ENCODE measurements at places on chromosomes 12 and 14. TPM values are rescaled to one million over a fixed set of nuclear protein-coding genes. Genes with fewer than 3 reads are reported as not detected.

The SEL1L gene
- total RNA-seq = 33.0 TPM

The TRHDE gene
- total RNA-seq = 0.08 TPM

The CLEC1B gene
- total RNA-seq = not detected

The NUDT14 gene
- total RNA-seq = 14.7 TPM

The LRFN5 gene
- 0.20 TPM for total RNA-seq

The ZNF385A gene
- 52.2 TPM for total RNA-seq

The ACOT6 gene
- not detected for total RNA-seq

The KRT80 gene
- 17.9 TPM for total RNA-seq

The EML5 gene
- 1.4 TPM for total RNA-seq

- ATAC-seq = no peak
Observed at GRCh38 chr12:97299847-97300246, 162.8 kb upstream of the RMST start.

DNA sequence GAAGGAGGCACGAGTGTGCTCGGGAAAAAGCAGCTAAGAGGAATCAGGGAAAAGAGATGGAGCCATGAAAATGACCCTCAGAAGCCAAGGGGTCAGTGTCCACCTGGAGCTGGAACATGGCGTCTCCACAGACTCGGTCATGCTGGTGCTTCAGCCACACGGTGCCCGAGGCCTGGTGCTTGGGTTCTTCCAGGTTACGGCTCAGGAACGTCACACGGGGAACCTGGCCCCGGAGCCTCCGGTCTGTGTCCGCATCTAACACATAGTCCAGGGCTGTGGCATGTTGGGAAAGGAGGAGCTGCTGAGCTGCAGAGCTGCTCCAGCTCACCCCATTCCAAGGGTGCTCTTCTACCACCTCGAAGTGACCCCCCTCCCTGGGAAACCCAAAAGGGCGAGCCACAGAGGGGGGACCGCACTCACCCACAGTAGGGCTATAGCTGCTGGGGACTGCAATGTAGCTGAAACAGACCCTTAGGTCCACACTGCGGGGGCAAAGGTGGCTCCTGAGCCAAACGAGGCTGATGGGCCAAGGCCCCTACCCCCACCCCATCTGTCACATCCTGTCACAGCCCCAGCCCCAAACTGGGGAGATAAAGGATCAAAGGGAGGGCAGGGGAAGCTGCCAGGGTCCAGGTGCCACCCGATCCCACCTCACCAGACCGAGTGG lies 10.8 kb downstream of the ITGA7 start:
- no peak for ATAC-seq

- no peak for ATAC-seq
Observed at GRCh38 chr12:13465635-13466034, 269.1 kb downstream of the EMP1 start.

GRCh38 chr12:64385468-64385867 lies 5.1 kb downstream of the C12orf56 start:
- ATAC-seq = peak; percentile 87

GRCh38 chr12:117564881-117565280 lies 203.5 kb upstream of the NOS1 start:
- ATAC-seq = no peak

DNA sequence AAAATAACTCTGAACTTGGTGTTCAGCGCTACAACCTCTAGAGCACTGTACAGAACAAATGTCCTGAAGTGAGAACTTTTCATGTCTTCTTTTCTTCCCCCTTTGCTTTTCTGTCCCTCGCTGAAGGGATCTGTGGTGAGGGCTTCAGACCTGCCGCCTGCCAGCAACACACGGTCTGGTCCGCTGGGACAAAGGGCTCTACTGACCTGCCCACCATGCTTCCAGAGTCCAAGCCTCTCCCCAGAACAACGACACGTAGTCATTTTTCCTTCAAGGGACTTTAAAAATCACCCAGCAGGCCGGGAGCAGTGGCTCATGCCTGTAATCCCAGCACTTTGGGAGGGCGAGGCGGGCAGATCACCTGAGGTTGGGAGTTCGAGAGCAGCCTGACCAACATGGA lies 140.4 kb downstream of the EFCAB11 start:
- ATAC-seq = no peak

DNA sequence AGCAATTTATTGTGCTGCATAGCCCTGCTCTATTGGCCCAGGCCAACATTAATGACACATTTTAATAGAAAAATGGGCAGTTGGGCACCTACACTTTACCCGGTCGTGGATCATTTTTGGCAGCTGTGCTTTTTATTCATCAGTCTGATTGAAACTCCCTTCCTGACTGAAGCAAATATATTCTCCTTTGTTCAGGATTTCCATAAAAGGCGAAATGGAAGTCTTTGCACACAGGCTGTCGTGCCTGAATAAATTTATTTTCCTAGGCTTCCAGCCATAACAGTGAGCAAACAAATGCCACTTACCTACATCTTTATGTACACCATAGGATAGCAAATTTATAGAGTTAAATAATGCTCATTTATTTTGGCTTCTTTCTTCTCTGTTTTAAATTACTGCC lies 480.7 kb upstream of the DCN start:
- no peak for ATAC-seq

DNA sequence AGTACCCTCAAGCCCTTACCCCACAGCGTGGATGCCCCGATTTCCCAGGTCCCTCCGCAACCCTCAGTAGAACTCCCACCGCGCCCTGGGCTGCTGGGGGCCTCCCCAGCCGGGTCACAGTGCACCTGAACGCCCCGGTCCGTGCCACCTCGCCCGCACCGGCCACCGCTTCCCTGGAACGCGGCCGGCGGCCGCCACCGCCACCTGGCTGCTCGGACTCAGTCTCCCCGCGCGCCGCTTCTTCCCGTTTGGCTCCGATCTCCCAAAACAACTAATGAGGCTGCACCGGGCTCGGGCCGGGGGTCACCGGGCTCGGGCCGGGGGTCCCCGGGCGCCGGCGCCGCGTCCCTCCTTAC lies 1.0 kb downstream of the ITPK1 start:
- no peak for ATAC-seq

GRCh38 chr14:68612049-68612448 lies 180.8 kb downstream of the ZFP36L1 start:
- ATAC-seq = no peak

DNA sequence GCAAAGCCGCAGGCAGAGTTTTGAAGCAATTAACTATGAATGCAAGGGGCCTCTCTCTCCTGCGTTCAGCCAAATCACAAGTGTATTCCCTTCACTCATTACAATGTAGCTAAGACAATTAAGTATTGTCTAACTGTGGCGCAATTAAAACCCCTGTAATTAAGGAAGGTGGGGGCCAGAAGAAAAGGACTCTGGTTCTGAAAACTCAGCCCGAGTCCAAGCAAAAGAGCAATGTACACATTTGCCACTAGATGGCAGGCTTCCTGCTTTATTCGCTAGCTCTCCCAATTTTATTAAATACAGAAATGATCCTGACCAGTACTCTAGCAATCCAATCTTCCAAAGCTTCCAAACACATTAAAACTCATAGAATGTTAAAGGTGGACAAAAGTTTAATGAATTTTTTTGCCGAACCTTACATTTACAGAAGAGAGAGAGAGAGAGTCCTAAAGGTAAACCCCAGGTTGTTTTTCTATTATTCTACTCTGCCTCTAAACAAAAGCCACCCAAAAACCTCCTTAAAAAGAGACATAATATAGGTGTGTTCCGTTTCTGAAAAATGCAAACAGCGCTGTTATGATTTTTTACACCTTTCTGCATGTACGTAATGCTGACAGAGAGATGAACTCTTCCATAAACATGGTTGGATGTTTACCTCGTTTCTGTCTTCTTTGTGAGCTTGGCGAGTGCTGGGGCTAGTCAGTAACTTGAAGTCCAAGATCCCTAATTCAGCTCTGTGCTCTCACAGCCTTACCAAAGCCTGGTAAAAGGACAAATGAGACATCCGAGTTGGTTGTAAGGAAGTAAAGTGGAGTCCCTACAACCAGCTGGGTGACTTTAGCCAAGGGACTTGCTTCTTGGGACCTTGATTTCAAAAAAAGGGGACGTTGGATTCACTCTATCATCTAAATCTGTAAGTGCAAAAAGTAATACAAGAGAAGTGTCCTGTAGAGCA lies 50.9 kb upstream of the VASH1 start:
- peak; percentile 46 for ATAC-seq

DNA sequence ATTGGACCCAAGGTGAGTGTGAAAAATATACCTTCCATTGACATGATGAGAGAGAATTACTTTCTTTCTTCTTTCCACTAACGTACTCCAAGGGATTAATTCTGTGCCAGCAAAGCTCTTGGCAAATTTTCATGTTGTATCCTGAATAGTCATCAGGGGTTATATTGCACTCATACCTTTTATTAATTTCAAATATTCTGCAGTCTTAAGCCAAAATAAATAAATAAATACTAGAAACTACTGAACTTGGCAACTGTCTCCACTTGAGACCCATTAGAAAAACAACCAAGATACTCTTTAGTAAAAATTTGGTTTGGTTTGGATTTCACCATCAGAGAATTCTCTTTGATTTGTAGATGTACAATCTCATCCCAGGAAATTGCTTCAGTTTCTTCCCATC lies 22.1 kb upstream of the CLEC14A start:
- no peak for ATAC-seq

- no peak for ATAC-seq
Observed at GRCh38 chr14:22718091-22718490, 48.4 kb upstream of the OXA1L start.

GRCh38 chr12:120167529-120168095 lies 26.9 kb downstream of the GCN1 start:
- no peak for ATAC-seq

DNA sequence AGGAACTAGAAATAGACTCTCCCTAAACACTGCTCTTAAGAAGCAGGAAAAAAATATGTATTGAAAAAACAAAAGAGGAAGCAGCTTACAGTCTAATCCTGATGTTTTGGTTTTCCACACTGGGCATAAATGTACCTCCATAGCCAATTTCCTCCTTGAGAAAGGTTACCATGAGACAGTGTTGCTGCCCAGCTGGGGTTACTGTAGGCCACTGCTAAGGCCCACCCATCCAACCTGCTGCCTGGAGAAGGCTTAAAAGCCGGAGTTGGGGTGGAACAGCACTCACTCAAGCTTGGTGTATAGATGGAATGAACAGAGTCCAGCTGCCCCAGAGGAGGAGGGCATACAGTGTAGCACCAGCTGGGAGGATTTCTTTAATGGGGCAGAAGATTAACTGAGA lies 41.1 kb downstream of the ERG28 start:
- peak; percentile 22 for ATAC-seq

DNA sequence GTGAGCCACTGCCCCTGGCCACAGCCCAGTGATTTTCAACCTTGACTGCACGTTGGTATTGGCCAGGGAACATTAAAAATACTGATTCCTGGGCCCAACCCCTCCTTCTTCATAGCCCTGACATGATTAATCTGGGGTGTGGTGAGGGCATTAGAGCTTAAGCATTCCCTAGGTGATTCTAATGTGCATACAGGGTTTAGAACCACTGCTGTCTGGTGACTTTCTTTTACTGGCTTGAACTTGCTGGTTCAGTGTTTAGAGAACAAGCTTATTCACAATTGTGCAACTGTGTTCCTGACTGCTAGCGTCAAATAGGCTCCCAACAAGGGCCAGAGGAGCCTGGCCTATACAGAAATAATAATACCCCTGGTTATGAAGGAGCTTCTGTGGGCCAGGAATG lies 488.8 kb upstream of the CCDC196 start:
- peak; percentile 91 for ATAC-seq

DNA sequence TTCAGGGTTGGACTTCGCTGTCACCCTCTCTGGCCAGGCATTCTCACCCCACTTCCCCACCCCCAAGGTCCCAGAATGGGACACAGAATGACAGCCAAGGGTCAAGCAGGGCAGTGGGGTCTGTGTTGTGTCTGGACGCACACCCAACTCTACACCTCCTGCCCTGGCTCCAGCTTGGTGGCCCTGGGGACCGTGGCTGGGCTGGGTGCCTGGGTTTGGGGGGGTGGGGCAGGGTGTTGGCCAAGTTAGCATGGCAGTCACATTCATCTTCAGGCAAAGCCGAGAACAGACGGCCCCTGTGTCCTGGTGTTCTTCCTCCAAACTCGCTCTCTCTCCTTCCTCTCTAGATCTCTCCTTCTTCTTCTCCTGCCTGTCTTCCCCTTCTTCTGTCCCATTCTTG lies 5.6 kb downstream of the LRP1 start:
- ATAC-seq = no peak

GRCh38 chr12:55927588-55928502 lies at the start of gene PYM1:
PYM1 (minus strand) TSS chr12:55927894; CDS start chr12:55927761, 133 bp downstream.
- peak; percentile 71 for ATAC-seq

DNA sequence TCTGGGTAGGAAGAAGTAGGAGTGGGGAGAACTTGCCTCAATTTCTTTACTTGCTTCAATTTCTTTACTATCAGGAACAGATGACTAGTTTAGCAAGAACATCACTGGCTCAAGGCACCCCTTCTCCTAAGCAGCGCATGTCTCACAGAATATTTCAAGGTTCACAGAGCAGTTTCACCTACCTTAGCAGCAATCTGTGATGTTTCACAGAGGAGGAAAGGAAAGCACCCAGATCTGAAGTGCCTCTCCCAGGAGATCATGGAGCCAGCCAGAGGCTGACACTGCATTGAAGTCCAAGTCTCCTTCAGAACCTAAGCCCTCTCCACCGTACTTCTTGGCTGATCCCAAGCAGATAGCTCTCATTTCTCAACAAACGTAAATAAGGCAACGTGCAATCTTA lies 118.7 kb upstream of the PCED1B start:
- ATAC-seq = no peak

- ATAC-seq = no peak
Observed at GRCh38 chr12:5506821-5507231, 74.9 kb downstream of the NTF3 start.

GRCh38 chr14:44438936-44439335 lies 68.1 kb downstream of the FSCB start:
- ATAC-seq = no peak

DNA sequence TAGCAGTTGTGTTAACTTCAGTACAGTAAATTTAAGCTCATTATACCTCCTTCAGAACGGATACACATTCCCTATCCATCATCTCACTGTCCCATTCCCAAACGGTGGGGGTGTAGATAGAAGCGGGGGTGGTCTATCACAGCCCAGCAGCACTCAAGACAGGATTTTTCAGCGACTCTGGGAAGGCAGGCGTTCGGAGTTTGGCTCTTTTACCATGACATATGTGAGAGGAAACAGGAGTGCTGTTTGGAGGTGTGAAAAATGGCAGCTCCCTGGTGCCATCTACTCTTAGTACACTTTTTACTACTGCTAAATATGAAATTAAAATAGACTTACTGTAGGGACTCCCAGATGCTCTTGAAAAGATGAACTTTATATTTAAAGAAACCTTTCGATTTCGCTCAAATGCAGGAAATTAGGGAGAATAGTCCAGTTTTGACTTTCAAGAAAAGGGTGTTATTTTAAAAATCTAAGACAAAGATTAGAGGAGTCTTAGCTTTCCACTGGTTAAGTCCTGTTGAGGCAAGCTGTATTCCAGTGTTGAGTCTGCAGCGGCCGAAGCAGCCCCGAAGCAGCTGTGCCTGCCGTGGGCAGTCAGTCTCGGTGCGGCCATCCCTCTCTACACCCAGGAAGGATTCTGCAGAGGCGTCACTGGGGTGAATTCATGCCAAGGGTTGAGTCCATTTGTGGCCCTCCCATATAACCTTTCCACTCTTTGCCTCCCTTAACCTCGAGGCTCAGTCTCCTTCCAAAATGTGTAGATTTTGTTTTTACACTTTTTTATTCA lies 42.1 kb downstream of the KCNMB4 start:
- no peak for ATAC-seq

- no peak for ATAC-seq
Observed at GRCh38 chr12:125029761-125030358, 35.4 kb upstream of the AACS start.
